ENCODE measurements at places on chromosomes 2 and 18.
A peak's percentile ranks its signal among the peaks of the same experiment; 100 is the strongest.

DNA sequence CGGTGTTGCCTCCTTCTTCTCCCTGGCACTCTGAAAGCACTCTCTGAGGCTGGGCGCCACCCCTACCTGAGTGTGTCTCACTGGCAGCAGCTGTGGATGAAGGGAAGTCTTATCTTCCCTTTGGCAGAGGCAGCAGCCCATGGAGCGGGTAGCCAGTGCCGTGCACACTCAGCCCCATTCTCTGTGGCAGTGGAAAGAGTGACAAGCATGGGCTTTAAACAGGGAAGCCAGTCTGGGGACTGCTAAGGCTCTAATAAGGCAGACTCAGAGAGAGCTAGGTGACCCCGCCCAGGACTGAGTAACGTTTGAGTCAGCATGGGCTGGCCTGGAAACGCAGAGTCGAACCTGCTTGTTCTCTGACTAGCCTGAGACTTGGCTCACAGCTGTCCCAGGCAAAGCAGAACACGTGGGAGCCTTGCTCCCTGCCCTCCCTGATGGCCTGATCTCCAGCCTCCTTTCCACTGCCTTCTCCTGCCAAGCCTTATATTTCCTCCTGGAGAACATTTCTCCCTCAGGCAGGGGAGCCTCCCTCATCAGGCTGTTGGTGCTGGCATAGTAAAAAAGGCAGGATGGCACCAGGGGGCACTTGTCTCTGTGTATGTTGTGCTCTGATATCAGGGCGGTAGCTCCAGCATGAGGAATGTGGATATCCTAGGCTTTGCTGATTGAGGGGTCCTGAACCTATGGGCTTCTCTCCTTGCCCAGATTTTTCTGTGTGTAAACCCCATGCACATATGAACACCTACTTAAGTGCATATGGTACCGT is 93.9 kb upstream of the LGALSL start:
- peak; percentile 73 for DNase-seq

DNA sequence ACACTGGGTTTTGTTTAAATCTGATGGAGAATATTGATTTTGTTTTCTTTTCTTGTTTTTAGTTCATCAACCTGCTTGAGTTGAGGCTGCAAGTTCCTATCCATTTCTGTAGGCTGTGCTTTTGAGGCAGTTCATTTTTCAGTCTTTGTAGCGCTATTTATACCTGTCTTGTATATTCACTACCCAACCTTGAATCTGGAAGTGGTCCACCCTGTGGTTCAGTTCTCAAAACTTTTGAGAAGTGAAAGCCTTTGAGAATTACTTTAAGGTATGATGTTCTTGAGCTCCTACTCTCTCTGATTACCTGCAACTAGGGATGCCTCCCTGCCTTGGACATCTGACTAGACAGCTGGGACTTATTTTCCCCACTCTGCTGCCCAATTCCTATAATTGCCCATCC is 53.5 kb upstream of the KCNE4 start:
- no peak for DNase-seq

DNA sequence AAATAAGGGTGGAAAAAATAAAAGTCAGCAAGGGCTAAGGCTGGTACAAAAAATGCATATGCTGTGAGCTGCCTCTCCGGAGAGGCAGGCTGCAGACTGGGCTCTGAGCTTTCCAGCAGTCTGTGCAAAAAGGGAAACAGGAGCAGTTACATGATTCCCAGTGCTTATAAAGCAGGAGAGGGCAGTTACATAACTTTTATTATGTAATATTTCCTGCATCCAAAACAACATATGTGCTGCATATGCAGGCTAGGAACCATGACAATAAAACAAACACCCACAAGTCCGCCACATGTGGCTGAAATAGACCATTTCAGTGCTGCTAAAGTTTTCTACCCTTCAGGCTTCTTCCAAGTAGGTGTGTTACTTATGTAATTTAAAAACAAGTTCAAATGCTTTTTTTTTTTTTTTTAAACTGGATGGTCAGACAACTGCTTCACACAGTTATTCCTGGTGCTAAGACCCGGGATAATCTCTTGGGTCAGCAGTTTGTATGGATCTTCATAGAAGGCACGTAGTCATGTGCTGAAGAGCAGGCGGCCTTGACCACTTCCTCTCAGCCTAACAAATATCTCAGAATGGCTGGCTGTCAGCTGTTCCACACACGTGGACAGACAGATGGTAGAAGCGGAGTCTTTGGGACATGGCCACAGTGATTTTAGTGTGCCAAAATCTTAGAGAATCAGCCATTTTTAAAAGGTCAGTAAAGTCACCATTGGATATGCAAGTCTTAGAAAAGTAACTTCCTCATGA is 43.5 kb downstream of the ARMC9 start:
- DNase-seq = no peak

GRCh38 chr2:224847961-224848850 is 132.0 kb upstream of the CCDC195 start:
- no peak for DNase-seq

- no peak for DNase-seq
Observed at GRCh38 chr2:15809404-15809803, 130.9 kb upstream of the MYCN start.

DNA sequence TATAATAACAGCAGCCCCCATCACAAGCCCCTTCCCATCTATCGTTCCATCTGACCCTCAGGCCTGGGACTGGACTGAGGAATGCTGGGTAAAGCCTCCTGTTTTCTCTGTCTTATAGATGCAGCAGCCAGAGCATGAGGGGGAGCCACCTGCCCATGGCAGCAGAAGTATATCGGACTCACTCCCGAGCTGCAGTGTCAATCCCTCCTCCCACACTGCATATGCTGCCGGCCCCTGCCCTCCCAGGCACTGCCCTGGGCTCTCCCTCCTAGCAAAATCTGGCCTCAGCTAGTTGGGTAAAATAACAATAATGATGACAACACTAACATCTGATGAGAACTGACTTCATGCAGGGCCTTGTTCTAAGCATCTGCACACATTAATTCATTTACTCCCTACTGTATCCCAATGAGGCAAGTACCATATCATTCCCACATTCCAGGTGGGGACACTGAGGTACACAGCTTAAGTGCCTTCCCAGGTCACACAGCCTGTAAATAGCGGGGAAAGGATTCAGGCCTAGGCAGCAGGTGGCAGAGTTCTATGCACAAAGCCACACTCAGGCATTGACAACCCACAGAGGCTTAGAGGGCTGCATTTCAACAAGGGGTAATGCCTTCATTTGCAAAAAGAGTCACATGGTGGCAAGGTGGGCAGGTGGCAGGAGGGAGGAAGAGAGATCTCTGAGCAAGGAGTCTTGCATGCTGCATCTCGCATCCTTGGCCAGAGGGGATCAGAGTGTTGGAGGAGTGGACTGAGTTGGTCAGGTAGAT is 190.0 kb downstream of the ZBTB7C start:
- no peak for DNase-seq

- DNase-seq = peak; percentile 36
Observed at GRCh38 chr2:201157694-201158093, 25.2 kb upstream of the CASP10 start.

DNA sequence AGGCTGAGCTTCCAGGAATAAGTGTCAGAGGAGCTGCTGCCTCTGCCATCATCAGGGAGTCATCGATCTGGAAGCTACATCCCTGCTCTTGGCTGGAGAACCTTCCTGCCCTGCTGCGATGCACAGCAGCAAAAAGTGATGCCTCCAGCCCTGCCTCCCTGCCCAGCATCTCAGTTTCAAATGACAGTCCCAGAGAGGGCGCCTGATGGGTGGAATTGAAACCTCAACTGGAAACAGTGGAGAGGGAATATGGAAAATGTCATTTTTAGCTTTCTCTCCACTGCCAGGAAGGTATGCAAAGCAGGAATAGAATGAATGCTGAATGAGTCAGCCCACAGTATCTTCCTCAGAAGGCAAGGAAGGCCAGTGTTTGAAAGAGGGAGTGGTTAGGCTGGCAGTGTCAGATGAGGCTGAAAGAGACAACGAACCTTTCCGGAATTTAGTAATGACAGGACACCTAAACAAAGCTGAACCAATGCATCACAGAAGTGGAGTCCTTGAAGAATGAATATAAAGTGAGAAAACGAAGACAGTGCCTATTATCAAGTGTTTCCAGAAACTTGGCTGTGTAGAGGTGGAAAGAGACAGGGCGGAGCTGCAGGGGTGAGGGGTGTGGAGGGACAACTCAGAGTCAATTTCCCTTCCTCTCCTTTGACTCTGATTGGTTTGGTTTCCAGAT is 153.9 kb upstream of the NDUFV2 start:
- DNase-seq = no peak

DNA sequence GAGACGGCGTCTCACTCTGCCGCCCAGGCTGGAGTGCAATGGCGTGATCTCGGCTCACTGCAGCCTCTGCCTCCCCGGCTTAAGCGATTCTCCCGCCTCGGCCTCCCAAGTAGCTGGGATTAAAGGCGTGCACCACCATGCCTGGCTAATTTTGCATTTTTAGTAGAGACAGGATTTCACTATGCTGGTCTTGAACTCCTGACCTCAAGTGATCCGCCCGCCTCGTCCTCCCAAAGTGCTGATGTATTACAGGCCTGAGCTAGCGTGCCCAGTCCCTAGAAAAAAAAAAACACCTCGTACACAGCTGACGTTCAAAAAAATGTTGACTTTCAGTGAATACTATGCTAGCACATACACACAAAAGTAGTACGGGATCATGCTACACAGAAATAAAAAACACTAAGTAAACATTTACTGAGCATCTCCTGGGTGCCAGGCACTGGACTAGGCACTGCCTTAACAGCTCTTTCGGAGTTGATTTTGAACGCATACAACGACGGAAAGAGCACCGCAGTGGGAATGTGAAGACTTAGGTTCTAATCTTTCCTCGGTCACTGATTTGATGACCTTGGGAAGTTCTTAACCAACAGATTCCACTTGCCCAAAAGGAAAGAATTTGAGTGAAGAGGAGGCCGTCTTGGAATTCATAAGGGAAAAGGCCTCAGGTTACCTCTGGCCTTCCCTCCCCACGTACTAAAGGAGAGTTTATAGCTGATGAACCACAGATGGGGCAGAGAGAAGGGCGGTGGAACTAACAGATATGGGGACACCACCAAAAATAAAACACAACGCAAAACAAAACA is 1.1 kb downstream of the DNAJC27 start:
- DNase-seq = no peak

DNA sequence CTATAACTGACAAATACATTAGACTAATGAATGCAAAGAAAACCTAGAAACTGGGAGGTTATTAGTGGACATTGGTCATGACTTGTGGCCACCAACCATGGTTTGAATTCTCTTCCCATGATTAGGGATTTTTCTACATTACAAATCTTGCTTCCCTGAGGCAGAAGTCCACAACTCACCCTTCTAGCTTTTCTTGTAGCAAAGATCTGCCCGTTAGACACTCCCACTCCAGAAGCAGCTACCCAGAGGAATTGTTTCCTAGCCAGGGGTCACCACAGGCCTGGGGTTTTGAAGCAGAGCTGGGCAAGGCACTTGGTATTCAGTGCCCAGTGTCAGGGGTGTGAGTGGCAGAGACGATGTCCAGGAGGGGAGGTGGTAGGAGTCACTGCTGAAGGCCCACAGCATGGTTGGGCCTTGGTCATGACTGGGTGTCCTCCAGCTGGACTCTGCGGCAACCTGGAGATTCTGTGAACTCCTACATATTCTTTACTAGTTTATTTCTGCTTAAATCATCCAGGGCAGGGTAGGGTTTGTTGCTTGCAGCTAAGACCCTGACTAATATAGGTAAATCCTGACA is 54.9 kb downstream of the ACTR2 start:
- no peak for DNase-seq

DNA sequence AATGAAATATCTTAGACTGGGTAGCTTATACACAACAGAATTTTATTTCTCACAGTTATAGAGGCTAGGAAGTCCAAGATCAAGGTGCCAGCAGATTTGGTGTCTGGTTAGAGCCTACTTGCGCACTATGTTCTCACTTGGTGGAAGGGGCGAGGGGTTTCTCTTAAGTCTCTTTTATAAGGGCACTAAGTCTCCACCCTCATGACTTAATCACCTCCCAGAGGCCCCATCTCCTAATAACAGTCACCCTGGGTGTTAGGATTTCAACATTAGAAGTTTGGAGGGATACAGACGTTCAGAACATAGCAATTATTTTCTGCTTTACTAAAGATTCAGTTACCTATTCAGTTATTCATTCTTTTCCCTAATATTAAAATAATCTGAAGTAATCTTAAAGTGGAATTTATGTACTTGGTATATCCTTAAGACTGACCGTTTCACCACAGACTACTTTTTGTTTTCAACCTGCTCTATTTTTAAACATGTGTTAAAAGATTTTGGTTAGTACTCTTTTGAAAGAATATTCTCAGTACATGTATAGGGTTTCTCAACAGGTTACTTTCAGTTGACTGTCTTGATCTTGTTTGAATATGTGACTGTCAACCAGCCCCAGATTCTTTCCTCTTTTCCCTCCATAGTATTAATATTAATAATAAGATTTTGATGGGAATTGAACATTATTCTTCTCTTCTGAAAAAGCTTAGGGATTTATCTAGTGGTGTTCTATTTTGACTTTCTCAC is 130.0 kb downstream of the TAF4B start:
- DNase-seq = no peak

DNA sequence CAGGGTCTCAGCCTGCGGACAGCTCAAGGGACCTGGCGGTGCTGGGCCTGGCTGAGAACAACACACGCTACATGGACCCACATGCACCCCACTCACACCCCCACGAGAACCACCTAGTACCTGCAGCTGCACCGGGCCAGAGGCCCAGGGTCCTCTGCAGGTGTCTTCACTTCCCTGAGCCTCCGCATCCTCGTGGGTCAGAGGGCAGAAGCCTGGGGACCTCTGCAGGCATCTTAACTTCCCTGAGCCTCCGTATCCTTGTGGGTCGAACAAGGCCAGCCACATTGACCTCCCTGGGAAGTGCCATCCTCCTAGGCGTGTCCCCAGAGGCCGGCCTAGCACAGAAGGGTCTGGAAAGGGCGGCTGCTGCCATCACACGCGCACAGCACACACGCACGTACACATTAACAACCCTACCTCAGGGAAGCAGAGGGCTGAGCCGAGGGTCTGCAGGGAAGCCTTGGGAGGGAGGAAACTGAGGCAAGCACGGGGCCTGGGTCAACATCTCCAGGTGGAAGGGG is 62.5 kb upstream of the HPCAL1 start:
- no peak for DNase-seq

DNA sequence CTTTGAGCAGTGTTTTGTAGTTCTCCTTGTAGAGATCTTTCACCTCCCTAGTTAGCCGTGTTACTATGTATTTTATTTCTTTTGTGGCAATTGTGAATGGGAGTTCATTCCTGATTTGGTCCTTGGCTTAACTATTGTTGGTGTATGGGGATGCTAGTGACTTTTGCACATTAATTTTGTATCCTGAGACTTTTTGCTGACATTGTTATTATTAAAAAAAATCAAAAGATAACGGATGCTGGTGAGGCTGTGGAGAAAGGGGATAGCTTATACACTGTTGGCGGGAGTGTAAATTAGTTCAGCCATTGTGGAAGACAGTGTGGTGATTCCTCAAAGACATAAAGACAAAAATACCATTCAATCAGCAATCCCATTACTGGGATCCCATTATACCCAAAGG is 17.0 kb upstream of the ZNF397 start:
- DNase-seq = no peak

DNA sequence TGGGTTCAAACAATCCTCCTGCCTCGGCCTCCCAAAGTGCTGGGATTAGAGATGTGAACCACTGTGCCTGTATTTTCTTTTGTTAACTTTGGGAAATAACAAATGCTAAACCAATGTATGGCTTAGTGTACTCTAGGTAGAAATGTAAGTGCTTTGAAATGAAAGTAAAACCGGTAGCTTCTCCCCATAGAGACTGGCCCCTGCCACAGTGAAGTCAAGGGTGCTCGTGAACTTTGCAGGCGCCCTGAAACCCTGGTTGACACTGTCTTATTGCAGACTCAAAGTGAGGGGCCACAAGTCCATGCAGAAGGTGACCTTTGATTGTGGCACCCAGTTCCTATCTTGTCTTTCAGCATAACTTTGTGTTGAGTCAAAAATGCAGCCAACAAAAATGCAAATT is 24.2 kb upstream of the MTCL1 start:
- DNase-seq = no peak
